Activated CD4-positive, alpha-beta memory T cell treated with anti-CD3 and anti-CD28 coated beads, Interleukin-2, amount 10 ng/mL, durations not matched to agents 7 days and 5 days (primary cell): ENCODE measurements at places on chromosomes 1 and 21. TPM values are rescaled to one million over a fixed set of nuclear protein-coding genes. Genes with fewer than 3 reads are reported as not detected.

KRTAP19-3 gene
- not detected for total RNA-seq

GRCh38 chr1:29695036-29695435 lies 458.7 kb downstream of the PTPRU start:
- H3K27ac ChIP-seq = no peak overlapping the region
- DNase-seq = no peak
- H3K27me3 ChIP-seq = peaks cover 32% of the 10 kb centered on the region

- no peak for DNase-seq
- no peak overlapping the region for H3K4me3 ChIP-seq
- H3K36me3 ChIP-seq = no peaks in the 10 kb centered on the region
- peaks cover 40% of the 10 kb centered on the region for H3K4me1 ChIP-seq
- H3K27ac ChIP-seq = no peak overlapping the region
- H3K27me3 ChIP-seq = no peaks in the 10 kb centered on the region
Measured at GRCh38 chr1:234932106-234932505, 196.5 kb downstream of the TOMM20 start.

DNA sequence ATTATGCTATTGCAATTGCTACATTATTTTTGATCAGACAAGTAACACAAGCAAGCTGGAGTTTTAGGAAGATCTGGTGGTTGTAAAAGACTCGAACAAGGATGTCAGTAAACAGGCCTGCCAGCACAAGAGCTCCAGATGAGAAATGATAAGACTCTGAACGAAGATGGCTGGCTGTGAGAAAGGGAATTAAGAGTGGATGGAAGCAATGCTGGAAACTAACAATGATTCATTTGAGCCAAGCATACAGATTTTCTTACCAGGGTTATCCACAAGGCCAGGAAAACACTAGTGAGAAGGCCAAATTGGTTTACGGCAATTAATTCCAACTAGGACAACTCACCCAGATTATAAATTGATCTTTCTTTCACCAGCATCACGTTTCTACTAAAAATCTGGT lies 54.2 kb downstream of the NRIP1 start:
- H3K36me3 ChIP-seq = peaks cover 4% of the 10 kb centered on the region
- no peak for DNase-seq
- no peak overlapping the region for H3K4me3 ChIP-seq
- no peaks in the 10 kb centered on the region for H3K27me3 ChIP-seq

DNA sequence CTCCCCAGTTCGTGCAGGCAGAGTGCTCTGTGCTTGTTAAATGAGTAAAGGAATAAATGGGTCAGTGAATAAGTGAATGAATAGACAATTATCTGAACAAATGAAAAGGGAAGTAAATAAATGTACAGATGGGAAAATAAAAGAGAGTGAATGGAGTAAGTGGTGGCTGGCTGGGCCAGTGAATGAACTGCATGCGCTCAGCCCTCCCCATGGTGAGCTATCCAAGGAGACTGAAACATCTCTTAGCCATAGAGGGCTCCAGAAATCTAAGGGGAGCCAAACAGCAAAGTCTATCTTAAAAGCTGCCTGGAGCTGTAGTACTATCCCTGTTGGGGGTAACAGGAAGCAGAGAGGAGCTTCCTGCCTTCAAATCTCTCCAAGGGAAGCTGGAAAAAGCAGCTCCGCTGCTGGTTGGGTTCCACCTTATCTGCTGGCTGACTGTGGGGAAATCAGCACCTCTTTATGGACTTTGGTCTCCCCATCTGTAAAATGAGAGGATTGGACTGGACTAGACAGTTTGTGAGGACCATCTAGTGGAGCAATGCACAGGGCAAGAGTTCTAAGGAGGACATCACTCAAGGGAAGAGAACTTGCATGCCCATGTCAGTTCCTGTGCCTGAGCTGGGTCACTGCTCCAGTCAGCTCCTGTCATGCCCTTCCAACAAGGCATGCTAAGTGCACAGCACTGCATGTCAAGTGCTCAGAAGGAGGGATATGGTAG lies 77.9 kb downstream of the TRABD2B start:
- H3K27me3 ChIP-seq = peaks cover 13% of the 10 kb centered on the region
- no peak overlapping the region for H3K4me3 ChIP-seq
- no peak overlapping the region for H3K27ac ChIP-seq
- no peak for DNase-seq

- H3K27me3 ChIP-seq = no peaks in the 10 kb centered on the region
- peaks cover 69% of the 10 kb centered on the region for H3K4me1 ChIP-seq
- H3K4me3 ChIP-seq = peak overlapping the region; percentile 89
- peak overlapping the region; percentile 80 for H3K27ac ChIP-seq
- H3K36me3 ChIP-seq = peaks cover 34% of the 10 kb centered on the region
Measured at GRCh38 chr1:43973981-43974442, 748 bp upstream of the ATP6V0B start.

OR2T5 gene
- total RNA-seq = not detected

DNA sequence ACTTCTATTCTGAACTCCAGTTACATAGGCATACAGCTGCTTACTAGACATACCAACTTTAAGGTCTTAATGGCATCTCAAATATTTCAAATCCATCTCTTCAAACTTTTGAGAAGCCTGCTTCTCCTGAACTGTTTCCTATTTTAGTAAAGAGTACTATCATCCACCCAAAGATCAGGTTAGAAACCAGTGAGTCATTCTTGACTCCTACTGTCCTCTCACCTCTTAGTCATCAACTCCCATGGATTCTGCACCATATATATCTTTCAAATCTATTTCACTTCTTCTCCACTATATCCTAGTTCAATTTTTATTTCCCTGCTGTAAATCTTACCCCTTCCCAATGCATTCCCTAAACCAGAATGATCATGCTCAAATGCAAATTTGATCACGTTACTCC lies 18.1 kb upstream of the BEND5 start:
- H3K36me3 ChIP-seq = no peaks in the 10 kb centered on the region
- H3K27me3 ChIP-seq = no peaks in the 10 kb centered on the region
- H3K27ac ChIP-seq = no peak overlapping the region
- H3K4me3 ChIP-seq = no peak overlapping the region
- no peak for DNase-seq
- H3K4me1 ChIP-seq = peaks cover 2% of the 10 kb centered on the region

- H3K27ac ChIP-seq = no peak overlapping the region
- no peaks in the 10 kb centered on the region for H3K36me3 ChIP-seq
- H3K27me3 ChIP-seq = peaks cover 14% of the 10 kb centered on the region
- DNase-seq = no peak
Measured at GRCh38 chr1:48772211-48772610, 4.5 kb downstream of the BEND5 start.

DNA sequence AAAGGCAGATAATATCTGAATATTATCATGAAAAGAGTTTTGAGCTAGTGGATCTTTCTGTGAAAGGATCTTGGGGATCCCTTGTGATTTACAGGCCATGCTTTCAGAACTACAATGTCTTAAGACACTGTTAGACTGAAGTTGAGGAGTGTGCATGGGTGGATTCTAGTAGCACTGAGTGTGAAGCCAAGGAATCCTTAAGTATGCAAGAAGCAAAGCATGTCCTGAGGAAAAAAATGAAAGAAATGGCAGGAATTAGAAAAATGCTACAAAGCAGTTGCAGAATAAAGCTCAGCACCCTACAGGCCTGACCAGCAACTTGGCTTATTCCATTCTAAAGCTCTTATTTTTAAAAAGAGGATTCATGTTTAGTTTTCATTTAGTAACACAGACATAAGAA lies 11.9 kb downstream of the STX6 start:
- no peak overlapping the region for H3K27ac ChIP-seq
- DNase-seq = no peak
- H3K4me1 ChIP-seq = peaks cover 24% of the 10 kb centered on the region

DNA sequence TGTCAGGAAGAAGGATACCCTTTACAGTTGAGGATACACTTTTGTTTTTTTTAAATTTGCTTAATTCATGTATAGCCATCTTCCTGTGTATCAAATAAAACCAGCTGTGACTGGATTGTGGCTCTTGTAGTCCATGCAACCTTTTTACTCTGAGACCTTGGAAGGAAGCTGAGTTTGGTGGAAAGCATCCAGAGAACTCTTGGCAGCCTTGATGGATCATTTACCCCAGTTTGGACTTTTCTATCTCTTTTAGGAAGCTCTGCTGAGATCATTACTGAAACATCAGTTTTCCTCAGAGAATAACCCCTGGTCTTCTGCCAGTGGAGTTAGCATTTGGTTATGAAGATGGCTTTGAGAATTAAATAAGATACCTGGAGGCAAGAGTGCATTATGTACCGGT lies 21.2 kb upstream of the APOBEC4 start:
- H3K27ac ChIP-seq = no peak overlapping the region
- peaks cover 7% of the 10 kb centered on the region for H3K27me3 ChIP-seq
- DNase-seq = no peak
- no peaks in the 10 kb centered on the region for H3K4me1 ChIP-seq
- no peak overlapping the region for H3K4me3 ChIP-seq

ALPL gene
- total RNA-seq = not detected

OR2L2 gene
- 0.10 TPM for total RNA-seq

DNA sequence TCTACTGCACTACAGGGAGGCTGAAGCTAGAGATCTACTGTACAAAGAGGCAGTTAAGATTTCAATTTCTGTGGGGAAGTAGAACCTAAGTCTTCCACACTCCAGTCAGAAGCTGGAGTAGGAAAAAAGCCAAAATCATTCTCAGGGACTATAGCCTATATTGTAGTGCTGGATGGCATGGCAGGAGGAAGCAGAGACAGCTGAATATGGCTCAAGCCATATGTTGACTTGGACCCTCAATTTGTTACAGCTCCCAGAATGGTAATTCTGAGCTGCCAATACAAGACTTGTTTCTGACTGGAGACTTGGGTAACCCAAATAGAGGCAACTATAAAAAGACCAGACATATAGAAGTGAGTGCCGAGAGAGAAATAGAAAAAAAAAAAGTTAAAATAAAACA lies 200.6 kb downstream of the PTBP2 start:
- H3K4me1 ChIP-seq = no peaks in the 10 kb centered on the region
- H3K27me3 ChIP-seq = no peaks in the 10 kb centered on the region
- H3K27ac ChIP-seq = no peak overlapping the region
- no peak overlapping the region for H3K4me3 ChIP-seq
- no peak for DNase-seq
- H3K36me3 ChIP-seq = no peaks in the 10 kb centered on the region

FCRL2 gene
- total RNA-seq = not detected

- H3K27me3 ChIP-seq = no peaks in the 10 kb centered on the region
- H3K4me1 ChIP-seq = no peaks in the 10 kb centered on the region
- H3K27ac ChIP-seq = no peak overlapping the region
- H3K36me3 ChIP-seq = no peaks in the 10 kb centered on the region
Measured at GRCh38 chr1:18396247-18396980, 84.3 kb upstream of the KLHDC7A start.

- no peak overlapping the region for H3K27ac ChIP-seq
- H3K4me3 ChIP-seq = no peak overlapping the region
- no peak for DNase-seq
- no peaks in the 10 kb centered on the region for H3K4me1 ChIP-seq
Measured at GRCh38 chr1:230632273-230632873, 9.9 kb upstream of the COG2 start.

S100A7 gene
- not detected for total RNA-seq

GRCh38 chr1:10598389-10598702 lies 123.6 kb downstream of the PEX14 start:
- H3K4me1 ChIP-seq = no peaks in the 10 kb centered on the region
- no peaks in the 10 kb centered on the region for H3K36me3 ChIP-seq
- no peaks in the 10 kb centered on the region for H3K27me3 ChIP-seq
- no peak for DNase-seq
- H3K4me3 ChIP-seq = no peak overlapping the region

GRCh38 chr1:24111262-24111995 lies 506 bp downstream of the MYOM3 start:
- DNase-seq = no peak
- peaks cover 24% of the 10 kb centered on the region for H3K27me3 ChIP-seq
- H3K4me1 ChIP-seq = peaks cover 18% of the 10 kb centered on the region
- no peak overlapping the region for H3K27ac ChIP-seq
- H3K4me3 ChIP-seq = no peak overlapping the region
- no peaks in the 10 kb centered on the region for H3K36me3 ChIP-seq

- DNase-seq = peak; percentile 91
- peak overlapping the region; percentile 41 for H3K4me3 ChIP-seq
- H3K4me1 ChIP-seq = peaks cover 53% of the 10 kb centered on the region
- peaks cover 5% of the 10 kb centered on the region for H3K27me3 ChIP-seq
Measured at GRCh38 chr1:172662464-172663109, 3.7 kb downstream of the FASLG start.

KRTAP19-1 gene
- total RNA-seq = not detected

- H3K4me3 ChIP-seq = no peak overlapping the region
- no peaks in the 10 kb centered on the region for H3K4me1 ChIP-seq
- H3K36me3 ChIP-seq = peaks cover 2% of the 10 kb centered on the region
- no peaks in the 10 kb centered on the region for H3K27me3 ChIP-seq
- H3K27ac ChIP-seq = no peak overlapping the region
Measured at GRCh38 chr1:168050307-168050706, 86.4 kb downstream of the GPR161 start.

DNA sequence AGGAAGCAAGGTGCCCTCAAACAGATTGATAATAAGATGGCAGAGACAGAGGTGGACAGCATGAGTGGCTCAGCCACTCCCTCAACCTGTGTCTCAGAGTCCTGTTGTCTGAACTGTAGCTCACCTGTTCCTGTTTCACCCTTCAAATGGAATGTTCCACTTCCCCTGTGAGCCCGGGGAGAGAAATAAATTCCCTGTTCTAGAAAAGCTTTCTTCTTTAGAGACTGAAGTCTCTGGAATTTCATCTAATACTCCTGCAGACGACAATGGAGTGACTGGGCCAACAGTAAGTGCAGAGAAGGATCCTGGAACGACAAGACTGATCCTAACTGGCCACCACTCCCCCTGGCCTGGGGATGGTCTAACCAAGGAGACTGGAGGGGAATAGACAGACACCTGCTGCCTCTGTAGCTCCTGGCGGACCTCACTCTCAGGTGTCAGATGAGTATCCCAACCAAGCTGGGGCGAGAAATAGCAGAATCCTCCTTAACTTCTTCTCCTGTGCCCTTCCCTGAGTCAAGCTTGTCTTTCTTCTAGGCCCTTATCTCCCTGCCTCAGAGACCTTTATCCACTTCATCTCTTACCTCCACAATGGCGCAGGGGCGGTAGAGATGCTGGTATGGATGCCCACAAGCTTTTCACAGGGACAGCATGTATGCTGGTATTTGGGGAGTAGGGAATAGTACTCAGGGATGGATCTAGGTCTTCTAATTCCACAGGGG lies 45.4 kb downstream of the PLEKHA6 start:
- H3K36me3 ChIP-seq = no peaks in the 10 kb centered on the region
- H3K27me3 ChIP-seq = peaks cover 7% of the 10 kb centered on the region
- H3K4me1 ChIP-seq = no peaks in the 10 kb centered on the region
- DNase-seq = no peak

- H3K36me3 ChIP-seq = peaks cover 42% of the 10 kb centered on the region
- no peak overlapping the region for H3K27ac ChIP-seq
Measured at GRCh38 chr1:244444854-244445253, 6.9 kb downstream of the ADSS2 start.
